GM04504 (cell line): ENCODE measurements at places on chromosomes 1 and 21.

GRCh38 chr1:150971583-150972416 is 2.8 kb downstream of the CERS2 start:
- DNase-seq: no peak

DNA sequence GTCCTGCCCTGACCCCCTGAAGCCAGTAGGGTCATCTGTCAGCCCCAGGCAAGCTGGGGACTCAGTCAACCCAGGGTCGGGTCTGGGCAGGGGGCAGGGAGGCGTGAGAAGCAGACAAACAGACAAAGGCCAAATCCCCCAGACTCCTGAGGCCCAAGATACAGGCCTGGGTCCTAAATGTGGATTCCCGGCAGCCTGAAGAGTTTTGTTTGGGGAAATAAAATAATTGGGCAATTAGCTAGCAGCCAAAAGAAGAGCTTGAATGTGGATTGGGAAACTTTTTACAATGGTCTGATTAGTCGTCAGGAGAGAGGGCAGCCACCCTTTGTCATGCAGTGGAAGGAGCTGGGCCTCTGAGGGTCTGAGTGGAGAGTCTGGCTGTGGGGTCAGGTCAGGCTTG is 4.5 kb upstream of the LEFTY2 start:
- no peak for DNase-seq

- no peak for DNase-seq
Measured at GRCh38 chr1:65894738-65895605, 102.3 kb downstream of the PDE4B start.

GRCh38 chr1:2821966-2822620 is 20.6 kb upstream of the TTC34 start:
- no peak for DNase-seq

GRCh38 chr1:230163205-230163604 is 96.2 kb downstream of the GALNT2 start:
- DNase-seq: peak; percentile 87

GRCh38 chr1:30489737-30490389 is 233.5 kb downstream of the MATN1 start:
- no peak for DNase-seq

GRCh38 chr1:64472040-64472376 is 2.1 kb downstream of the CACHD1 start:
- no peak for DNase-seq

- no peak for DNase-seq
Measured at GRCh38 chr1:54816130-54816529, 15.0 kb upstream of the TTC22 start.

- DNase-seq: no peak
Measured at GRCh38 chr1:1441002-1441888, 5.8 kb downstream of the VWA1 start.

DNA sequence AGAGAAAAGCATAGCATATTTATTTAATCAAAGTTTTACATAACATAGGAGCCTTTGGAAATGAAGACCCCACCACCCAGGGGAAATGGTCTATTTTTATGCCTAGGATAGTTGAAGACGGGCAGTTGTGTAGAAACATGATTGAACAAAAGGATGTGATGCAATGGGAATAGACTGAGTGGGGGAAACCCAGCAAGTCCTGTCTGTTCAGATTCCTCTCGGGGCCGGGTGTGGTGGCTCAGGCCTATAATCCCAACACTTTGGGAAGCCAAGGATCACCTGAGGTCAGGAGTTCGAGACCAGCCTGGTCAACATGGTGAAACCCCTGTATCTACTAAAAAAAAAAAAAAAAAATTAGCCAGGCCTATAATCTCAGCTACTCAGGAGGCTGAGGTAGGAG is 298.3 kb downstream of the MATN1 start:
- DNase-seq: no peak

DNA sequence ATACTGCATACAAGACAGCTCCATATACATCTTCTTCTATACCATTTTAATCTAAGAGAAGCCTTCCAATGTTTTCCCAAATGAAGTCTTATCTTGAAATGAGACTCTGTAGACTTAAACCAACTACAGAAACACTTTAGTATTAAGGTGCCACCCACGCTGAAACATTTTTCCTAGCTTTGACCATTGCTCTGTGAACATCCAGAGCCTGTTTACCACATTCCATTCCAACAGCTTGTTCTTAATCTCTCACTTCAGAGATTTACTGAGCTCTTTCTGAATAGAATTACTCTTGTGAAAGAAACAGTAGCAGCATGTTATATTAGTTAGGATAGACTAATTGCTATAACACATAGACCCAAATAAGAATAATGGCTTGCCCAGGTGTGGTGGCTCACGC is 19.6 kb upstream of the POGZ start:
- DNase-seq: no peak

DNA sequence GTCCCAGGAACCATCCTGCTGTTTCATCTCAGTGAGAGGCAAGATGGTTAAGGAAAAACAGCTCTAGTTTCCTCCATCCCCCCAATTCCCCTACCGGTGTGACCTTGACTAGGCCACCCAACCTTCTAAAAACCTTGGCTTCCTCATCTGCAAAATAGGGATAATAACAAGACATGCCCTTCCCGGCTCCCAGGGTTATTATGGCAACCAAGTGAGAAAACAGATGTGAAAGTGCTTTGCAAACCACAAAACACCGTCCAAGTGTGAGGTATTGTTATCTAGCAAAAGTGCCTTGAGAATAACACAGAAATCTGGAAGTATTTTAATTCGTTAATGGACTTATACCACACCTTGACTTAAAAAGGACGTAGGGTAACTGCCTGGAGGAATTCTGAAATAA is 62.7 kb downstream of the ITPKB start:
- no peak for DNase-seq

DNA sequence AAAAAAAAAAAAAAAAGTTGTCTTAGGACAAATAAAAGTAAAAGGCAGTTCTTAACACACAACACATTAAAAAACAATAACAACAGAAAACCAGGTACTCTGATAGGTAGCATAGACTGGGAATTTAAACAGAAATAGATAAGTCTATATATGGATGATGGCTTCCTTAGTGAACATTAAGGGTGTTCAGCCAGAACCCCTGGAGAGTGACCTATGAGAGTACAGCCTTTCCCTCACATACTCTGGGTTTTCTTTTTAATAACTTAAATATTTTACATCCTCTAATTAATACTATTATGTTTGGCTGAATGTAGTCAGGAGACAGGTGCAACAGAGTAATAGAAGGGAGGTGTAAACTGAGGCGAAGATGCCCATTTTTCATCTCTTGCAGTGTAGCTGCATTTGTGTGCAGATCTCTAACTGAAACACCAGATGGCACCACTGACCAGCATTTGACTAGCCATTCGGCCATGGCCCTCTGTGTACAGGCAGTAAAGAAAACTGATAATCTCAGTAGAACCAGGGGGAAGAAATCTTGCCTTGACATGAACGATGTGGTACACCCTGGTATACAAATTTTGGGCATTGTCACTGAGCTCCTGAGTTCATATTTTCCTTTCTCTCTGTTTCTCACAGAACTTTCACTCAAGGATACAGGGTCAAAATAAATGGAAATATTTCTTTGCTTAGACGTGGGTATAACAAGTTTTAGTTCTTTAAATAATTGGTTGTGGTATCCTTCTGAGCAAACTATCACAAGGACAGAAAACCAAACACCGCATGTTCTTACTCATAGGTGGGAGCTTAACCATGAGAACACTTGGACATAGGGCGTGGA is 7.6 kb downstream of the TTF2 start:
- DNase-seq: peak; percentile 28

GRCh38 chr1:39115271-39116110 is 89.0 kb upstream of the MACF1 start:
- DNase-seq: no peak

GRCh38 chr1:80258659-80259058 is 1252.1 kb upstream of the ADGRL4 start:
- DNase-seq: no peak

DNA sequence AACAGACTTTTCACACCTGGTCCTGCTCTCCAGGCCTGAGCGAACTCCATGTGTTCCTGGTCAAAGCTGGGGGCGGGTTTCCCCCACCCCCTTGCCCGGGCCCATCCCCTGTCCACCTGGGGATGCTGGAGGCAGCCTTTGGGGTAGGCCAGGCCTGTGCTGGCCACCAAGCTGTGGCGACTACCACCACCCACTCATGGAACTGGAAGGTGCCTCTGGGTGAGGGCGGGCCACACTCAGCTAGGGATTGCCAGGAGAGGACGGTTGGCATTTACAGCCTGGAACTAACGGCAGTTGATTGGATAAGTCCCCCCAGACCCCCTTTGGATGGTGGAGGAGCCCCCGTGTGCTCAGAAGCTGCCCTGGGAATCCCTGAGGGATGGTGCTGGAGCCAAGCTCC is 7.9 kb downstream of the S100B start:
- no peak for DNase-seq

GRCh38 chr1:12546771-12547585 is 71.0 kb downstream of the DHRS3 start:
- no peak for DNase-seq

DNA sequence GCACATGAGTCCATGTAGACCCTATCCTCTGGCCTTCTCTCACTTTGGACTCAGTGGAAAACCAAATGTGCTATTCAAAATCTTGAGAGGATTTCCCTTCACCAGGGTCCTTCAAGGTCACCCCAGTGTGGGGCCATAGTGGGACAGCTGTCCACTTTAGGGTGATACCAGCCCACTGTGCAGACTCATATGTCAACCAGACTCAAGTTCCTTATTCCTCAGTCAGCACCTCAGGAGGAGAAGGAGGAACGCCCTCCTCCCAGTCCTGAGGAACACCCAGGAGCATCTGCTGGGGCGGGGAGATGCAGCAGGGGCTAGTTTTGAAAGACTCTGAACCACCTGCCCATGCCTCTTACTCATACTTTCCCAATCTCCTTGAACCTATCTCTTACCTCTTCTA is 340.9 kb downstream of the MATN1 start:
- DNase-seq: no peak

DNA sequence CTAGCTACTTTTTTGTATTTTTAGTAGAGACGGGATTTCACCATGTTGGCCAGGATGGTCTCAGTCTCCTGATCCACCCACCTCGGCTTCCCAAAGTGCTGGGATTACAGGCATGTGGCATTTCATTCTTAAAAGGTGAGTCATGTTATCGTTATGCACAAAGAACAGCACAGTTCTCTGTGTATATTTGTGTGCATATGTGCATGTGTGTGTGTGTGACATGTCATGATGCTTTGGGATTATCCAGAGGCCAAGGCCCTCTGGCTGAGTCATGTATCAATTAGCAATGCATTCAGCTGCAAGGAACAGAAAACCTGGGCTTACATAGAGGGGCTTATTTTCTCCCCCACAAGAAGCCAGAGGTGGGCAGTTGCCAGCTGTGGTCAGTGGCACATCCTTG is 301.7 kb upstream of the KAZN start:
- DNase-seq: no peak

DNA sequence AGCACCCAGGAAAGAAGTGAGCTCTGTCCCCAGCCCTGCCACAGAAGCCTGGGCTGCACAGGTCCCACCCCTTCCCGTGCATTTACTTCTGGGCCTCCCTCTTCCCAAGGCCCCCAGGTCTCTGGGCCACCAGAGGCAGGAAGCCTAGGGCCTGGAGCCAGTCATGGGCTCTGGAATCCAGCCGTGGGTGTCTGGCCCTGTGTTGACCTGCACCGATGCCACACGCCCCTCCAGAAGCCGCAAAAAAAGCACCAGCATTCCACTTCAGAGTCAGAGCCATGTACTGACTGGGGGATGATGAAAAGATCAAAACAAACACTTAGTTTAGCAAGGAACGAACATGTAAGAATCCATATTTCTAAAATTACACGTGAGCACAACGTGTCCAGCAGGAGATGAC is 141.7 kb downstream of the NPHP4 start:
- no peak for DNase-seq

DNA sequence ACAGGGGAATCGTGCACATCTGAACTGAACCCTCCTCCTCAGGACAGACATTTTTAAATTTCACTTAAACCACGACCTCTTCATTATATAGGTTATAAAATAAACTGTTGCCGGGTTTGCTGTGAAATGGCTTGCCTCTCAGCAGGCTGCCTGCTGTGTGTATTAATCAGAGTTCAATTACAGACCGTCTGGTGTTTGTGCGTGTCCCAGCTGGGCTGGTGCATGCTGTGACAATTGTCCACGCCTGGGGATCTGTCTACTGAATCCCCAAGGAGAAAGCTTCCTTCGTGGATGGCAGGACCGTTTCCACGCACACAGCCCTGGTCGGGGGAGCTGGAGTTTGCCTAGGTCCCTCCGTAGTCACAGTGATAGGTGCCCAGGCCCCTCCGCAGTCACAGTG is 13.4 kb upstream of the AGPAT3 start:
- DNase-seq: no peak

- no peak for DNase-seq
Measured at GRCh38 chr1:196651079-196651478, 764 bp upstream of the CFH start.

DNA sequence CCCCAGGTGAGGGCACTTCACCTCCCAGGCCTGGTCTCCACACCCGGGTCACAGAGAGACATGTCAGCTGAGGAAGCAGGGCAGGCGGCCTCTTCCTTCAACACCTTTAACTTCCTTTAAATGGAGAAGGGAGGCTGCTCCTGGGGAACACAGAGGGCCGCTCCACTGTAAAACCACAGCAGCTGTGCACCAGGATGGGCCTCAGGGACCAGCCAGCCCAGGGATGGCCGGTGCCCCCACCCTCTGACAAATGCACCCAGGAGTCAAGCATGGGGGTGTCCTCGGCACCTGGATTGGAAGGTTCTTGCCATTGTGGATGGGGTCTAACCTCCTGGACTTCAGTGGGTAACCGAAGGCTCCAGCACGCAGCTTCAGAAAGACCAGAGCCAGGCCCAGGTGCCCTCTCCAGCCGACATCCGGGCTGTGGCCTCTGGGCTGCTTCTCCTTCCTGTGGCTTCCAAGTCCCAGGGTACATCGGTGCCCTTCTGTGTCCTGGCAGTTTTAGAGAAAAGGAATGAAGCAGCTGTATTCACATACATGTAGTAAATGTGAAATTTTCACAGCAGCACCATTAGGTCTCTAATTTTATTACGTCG is 121.7 kb upstream of the COL6A1 start:
- no peak for DNase-seq

- DNase-seq: no peak
Measured at GRCh38 chr21:31526040-31526439, 133.5 kb upstream of the SOD1 start.

DNA sequence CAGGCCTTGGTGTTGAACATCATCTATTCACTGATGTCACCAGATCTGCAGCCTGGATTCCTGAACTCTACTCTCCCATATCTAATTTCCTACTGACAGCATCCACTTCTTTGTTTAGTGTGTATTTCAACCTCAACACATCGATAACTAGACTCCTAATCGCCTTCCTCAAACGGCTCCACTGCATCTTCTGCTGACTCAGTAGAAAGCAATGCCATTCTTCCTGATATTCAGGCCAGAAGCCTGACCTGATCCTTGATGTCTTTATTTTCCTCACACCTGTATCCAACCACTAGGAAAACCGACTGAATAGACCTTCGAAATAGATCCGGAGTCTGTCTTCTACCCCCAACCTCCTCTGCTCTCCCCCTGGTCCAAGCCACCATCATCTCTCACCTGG is 466.9 kb downstream of the PCP4 start:
- no peak for DNase-seq

- DNase-seq: no peak
Measured at GRCh38 chr1:171495444-171495843, 10.1 kb downstream of the PRRC2C start.

- DNase-seq: no peak
Measured at GRCh38 chr1:19617376-19617775, 26.7 kb upstream of the NBL1 start.

- DNase-seq: no peak
Measured at GRCh38 chr1:31368611-31369107, 4.2 kb downstream of the FABP3 start.
